ENCODE measurements at places on chromosomes 3 and 15.

DNA sequence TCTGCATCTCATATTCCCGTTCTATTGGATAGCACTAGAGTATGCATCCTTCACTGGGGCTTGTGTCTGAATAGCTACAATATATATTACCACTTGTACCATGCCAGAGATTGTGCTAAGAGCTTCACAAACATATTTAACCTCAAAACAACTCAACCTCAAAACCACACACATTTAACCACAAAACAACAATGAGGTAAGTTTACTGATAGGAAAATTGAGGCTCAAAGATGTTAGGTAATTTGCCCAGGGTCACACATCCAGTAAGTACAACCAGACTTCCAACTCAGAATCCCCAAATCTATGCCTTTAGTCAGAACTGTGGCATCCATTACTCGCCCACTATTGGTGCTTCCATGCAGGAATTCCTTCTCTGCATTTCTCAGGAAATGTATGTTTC is 220.0 kb downstream of the FAM43A start:
- DNase-seq = no peak

- DNase-seq = no peak
These were observed 255.8 kb upstream of the CDIN1 start for GRCh38 chr15:36323615-36324014.

- no peak for DNase-seq
These were observed 39.0 kb downstream of the MECOM start for GRCh38 chr3:169624533-169624972.

DNA sequence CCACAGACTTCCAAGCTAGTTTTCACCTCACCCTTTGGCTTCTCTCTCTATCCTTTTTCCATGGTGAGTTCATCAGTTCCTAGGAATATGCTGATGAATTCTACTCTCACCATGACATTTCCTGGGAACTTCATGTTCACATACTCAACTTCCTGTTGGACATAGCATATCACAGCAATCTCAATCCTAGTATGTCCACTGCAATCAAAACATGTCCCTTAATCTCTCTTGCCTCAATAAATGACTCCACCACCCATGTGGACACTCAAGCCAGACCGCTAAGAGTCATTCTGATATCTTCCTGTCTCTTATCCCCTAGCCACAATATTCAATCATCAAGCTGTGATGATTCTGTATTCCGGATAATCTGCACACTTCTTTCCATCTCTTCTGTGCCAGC is 66.7 kb upstream of the MME start:
- DNase-seq = no peak

- no peak for DNase-seq
These were observed 3.3 kb upstream of the CCDC174 start for GRCh38 chr3:14647976-14648955.

GRCh38 chr3:82376883-82377282 is 615.4 kb upstream of the GBE1 start:
- no peak for DNase-seq

GRCh38 chr3:50630877-50631276 is 13.9 kb downstream of the MAPKAPK3 start:
- DNase-seq = no peak

DNA sequence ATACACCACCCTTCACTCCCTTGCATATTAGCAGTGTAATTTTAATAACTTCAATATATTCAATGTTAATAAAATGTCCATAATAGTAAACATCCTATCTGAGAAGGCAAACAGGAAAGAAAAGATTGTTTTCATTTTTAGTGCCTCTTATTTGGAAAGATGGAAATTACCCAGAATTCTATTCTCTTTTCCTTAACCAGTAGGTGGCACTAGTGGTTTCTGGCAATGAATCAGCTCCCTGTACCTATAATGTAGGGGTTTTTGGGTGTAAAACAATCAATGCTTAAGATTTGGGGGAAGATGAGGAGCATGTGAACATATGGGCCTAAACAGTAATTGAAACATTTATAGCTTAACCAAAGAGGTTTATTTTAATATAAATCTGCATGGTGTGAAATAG is 5.7 kb upstream of the SEMA6D start:
- DNase-seq = no peak

Data from activated naive CD8-positive, alpha-beta T cell treated with anti-CD3 and anti-CD28 coated beads, Interleukin-2, amount 50 U/mL, for 24 hours (primary cell).